ENCODE measurements at places on chromosomes 16 and 17. TPM values are rescaled to one million over a fixed set of nuclear protein-coding genes. Genes with fewer than 3 reads are reported as not detected.

DNA sequence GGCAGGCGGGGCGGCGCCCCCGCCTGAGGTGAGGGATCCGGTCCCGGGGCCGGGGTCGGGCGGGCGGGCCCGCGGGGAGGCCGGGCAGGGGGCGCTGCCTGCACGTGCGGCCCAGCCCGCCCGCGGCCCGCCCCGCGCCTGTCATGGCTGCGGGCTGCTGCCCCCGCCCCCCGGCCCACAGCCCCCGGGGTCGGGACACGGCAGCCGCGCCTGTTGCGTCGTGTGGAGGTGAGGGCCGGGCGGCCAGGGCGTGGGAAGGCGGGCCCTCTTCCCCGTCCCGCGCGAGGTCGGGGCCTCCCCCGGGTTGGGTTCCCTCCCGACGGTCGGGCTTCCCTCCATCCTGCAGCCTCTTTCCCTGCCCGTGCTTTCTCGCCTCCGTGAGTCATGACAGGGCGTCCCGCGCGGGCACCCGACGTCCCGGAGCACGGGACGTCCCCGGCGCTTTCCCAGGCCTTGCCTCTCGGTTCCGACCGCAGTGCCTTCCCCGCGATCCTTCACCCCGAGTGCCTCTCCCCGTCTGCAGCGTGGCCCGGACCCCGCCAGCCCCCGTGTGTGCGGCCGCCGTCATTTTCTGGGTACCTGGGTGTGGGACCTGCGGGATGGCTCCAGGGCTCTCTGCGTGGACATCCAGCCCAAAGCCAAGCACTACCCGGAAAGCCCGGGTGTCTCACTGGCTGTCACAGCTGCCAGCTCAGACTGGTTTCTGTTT is 76.7 kb downstream of the CHD9 start:
- DNase-seq = peak; percentile 90
- H3K36me3 ChIP-seq = no peaks in the 10 kb centered on the region
- peak overlapping the region; percentile 94 for H3K27ac ChIP-seq
- H3K4me3 ChIP-seq = peak overlapping the region; percentile 95

Gene PPL
- 5.7 TPM for total RNA-seq

DNA sequence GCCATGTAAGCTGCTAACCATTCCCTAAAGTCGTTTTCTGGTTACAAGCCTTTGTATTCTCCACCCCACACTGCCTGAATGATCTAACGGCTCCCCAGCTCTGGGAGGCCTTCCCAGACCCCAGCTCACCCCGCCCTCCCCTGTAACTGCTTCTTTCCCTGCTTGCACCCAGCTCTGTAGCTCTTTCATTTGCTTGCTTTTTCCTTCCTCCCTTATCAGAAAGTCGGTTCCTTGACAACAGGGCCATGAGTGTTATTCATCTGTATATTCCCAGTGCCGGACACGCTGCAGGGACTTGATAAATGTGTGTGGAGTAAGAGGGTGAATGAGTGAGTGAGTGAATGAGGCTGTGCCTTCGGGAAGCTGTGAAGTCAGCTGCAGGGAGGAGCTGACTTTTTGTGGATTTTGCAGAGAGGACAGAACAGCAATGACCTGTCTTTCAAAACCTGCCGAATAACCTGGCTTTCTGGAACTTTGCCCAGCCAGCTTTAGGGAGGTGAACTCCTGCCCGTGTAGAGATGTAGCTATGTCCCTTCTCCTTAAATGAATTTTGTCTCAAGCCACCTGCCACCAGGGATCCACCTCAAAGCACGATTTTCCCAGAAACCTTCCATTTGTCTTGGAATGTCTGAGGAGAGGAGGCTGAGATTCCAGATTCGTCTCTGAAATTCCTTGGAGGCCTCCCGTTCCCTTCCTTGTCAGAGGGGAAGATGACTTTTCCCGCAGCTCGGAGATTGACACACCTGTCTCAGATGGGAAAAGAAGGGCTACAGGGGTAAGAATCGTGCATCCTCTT is 20.0 kb upstream of the CACNG4 start:
- peaks cover 5% of the 10 kb centered on the region for H3K4me1 ChIP-seq
- H3K36me3 ChIP-seq = no peaks in the 10 kb centered on the region
- no peaks in the 10 kb centered on the region for H3K27me3 ChIP-seq
- DNase-seq = no peak
- H3K27ac ChIP-seq = no peak overlapping the region

Gene VPS35
- 29.9 TPM for total RNA-seq

Gene ITGA2B
- 0.08 TPM for total RNA-seq

Gene RNF43
- total RNA-seq = not detected

- DNase-seq = peak; percentile 28
- no peaks in the 10 kb centered on the region for H3K4me1 ChIP-seq
- H3K27me3 ChIP-seq = no peaks in the 10 kb centered on the region
- H3K36me3 ChIP-seq = no peaks in the 10 kb centered on the region
These were observed 85.5 kb upstream of the ZNF469 start for GRCh38 chr16:88297178-88297720.

- H3K36me3 ChIP-seq = no peaks in the 10 kb centered on the region
- no peak for DNase-seq
- no peak overlapping the region for H3K4me3 ChIP-seq
- H3K4me1 ChIP-seq = no peaks in the 10 kb centered on the region
- no peak overlapping the region for H3K27ac ChIP-seq
- no peaks in the 10 kb centered on the region for H3K27me3 ChIP-seq
These were observed 53.4 kb downstream of the HSD17B2 start for GRCh38 chr16:82088483-82088882.

GRCh38 chr17:42068979-42069378 is 18.6 kb upstream of the C17orf113 start:
- H3K27ac ChIP-seq = peak overlapping the region; percentile 80
- H3K36me3 ChIP-seq = no peaks in the 10 kb centered on the region
- H3K4me1 ChIP-seq = peaks cover 11% of the 10 kb centered on the region
- H3K27me3 ChIP-seq = no peaks in the 10 kb centered on the region
- H3K4me3 ChIP-seq = no peak overlapping the region
- no peak for DNase-seq

- DNase-seq = no peak
- no peaks in the 10 kb centered on the region for H3K4me1 ChIP-seq
- H3K27ac ChIP-seq = no peak overlapping the region
- H3K4me3 ChIP-seq = no peak overlapping the region
- H3K27me3 ChIP-seq = no peaks in the 10 kb centered on the region
These were observed 147.1 kb downstream of the TANC2 start for GRCh38 chr17:63113167-63113566.

DNA sequence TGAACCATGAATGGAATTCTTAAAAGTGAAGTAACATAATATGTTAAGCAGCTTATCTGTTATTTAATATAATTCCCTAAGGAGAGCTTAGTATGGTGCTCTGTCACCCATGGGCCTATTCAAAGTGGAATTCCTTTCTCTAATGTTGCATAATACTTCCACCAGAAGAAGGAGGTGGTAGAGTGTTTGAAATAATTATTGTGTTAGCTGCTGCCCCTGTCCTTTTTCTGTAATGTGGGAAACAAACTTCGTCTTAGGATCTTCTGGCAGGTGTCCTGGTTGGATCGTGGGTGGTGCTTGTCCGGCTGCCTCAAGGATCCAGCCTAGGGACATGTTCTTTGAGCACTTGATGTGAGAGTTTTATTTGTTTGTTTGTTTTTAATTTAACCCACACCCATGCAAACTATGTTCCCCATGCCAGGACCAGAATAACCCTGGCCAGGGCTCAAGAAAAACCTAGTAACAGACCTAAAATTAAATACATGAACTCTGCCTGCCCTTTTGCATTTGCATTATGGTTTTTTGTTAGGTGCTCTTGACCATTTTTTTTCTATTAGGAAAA is 46.1 kb downstream of the ZNRF1 start:
- peak overlapping the region; percentile 18 for H3K4me3 ChIP-seq
- peak overlapping the region; percentile 74 for H3K27ac ChIP-seq
- H3K27me3 ChIP-seq = no peaks in the 10 kb centered on the region
- peak; percentile 66 for DNase-seq
- H3K4me1 ChIP-seq = peaks cover 64% of the 10 kb centered on the region

DNA sequence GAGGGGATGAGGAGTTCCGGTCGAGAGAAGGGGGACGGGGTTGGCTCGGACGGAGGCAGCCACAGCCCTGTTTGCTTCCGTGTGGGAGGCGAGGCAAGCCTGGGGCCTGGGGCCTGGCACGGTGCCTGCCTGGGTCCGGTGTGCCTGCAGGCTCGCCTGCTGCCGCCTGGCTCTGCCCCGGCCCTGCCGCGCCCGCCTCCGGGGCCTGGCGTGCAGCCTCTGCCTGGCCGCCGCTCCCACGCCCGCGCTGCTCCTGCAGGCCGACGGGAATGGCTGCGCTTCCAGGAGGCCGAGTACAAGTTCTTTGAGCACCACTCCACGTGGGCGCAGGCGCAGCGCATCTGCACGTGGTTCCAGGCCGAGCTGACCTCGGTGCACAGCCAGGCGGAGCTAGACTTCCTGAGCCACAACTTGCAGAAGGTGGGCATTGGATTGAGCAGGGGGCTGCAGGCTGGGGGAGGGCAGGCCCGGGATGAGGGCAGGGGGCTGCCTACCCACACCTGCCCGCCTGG is 53.1 kb downstream of the MRC2 start:
- H3K4me3 ChIP-seq = no peak overlapping the region
- no peak for DNase-seq
- no peaks in the 10 kb centered on the region for H3K36me3 ChIP-seq

GRCh38 chr16:19073344-19073743 is 5.9 kb downstream of the COQ7 start:
- H3K27ac ChIP-seq = peak overlapping the region; percentile 60
- DNase-seq = no peak
- H3K27me3 ChIP-seq = no peaks in the 10 kb centered on the region
- H3K36me3 ChIP-seq = peaks cover 4% of the 10 kb centered on the region

GRCh38 chr17:42387661-42388380 is 421 bp downstream of the STAT3 start:
- no peaks in the 10 kb centered on the region for H3K36me3 ChIP-seq
- peak; percentile 77 for DNase-seq
- H3K4me3 ChIP-seq = peak overlapping the region; percentile 92
- H3K4me1 ChIP-seq = peaks cover 31% of the 10 kb centered on the region

DNA sequence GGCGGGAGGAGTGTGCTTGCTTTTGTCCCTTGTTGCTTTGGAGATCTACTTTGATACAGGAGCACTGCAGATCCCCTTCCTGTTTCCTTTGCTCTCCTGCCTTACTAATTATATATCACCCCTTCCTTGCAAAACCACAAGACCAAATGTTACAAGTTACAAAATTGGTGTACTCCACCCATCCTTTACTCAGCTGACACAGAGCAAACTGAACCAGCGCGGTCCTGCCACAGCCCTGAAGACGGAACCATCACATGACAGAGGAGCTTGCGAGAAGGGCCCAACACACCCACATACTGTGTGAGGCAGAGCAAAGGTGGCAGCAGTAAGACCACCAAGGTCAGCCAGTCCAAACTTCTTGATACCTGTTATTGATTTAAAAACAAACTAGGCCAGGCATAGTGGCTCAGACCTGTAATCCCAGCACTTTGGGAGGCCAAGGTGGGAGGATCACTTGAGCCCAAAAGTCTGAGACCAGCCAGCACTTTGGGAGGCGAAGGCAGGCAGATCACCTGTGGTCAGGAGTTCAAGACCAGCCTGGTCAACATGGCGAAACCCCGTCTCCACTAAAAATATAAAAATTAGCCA is 33.2 kb downstream of the CYTH1 start:
- DNase-seq = peak; percentile 45
- H3K4me1 ChIP-seq = peaks cover 64% of the 10 kb centered on the region
- no peaks in the 10 kb centered on the region for H3K27me3 ChIP-seq
- H3K27ac ChIP-seq = peak overlapping the region; percentile 47
- H3K36me3 ChIP-seq = no peaks in the 10 kb centered on the region

- no peaks in the 10 kb centered on the region for H3K36me3 ChIP-seq
- no peaks in the 10 kb centered on the region for H3K27me3 ChIP-seq
These were observed at the start of gene ACSM3 for GRCh38 chr16:20763461-20764232. Gene ACSM3 (plus strand): TSS chr16:20764014. CDS start chr16:20770035, 6,021 bp downstream.

DNA sequence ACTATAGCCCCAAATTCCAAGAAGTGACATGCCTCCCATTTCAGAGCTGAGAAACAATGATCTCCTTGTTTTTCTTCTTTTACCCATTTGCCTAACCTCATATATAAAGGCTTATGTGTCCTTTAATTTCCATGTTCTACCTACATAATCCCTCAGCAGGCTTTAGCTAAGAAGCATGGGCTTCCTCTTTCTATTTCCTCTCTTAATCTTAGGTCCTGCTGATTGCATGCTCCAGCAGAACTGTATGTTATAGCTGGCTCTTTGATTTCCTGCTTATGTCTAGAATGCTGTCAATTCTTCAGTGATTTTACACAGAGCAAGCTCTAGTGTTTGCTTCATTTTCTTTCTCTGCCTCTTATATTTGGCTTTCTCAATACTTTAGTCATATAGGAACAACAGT is 151.7 kb upstream of the COX10 start:
- no peaks in the 10 kb centered on the region for H3K36me3 ChIP-seq
- no peak for DNase-seq
- H3K27ac ChIP-seq = no peak overlapping the region

GRCh38 chr16:75019007-75019406 is 20.2 kb downstream of the ZNRF1 start:
- peaks cover 14% of the 10 kb centered on the region for H3K4me1 ChIP-seq
- DNase-seq = no peak
- no peak overlapping the region for H3K27ac ChIP-seq
- H3K4me3 ChIP-seq = no peak overlapping the region
- no peaks in the 10 kb centered on the region for H3K36me3 ChIP-seq
- H3K27me3 ChIP-seq = no peaks in the 10 kb centered on the region

Gene CDH11
- total RNA-seq = 3.2 TPM

GRCh38 chr16:58503166-58503862 is 3.4 kb downstream of the NDRG4 start:
- DNase-seq = no peak
- peaks cover 14% of the 10 kb centered on the region for H3K27me3 ChIP-seq
- no peak overlapping the region for H3K4me3 ChIP-seq
- no peak overlapping the region for H3K27ac ChIP-seq

Gene CCL1
- not detected for total RNA-seq

GRCh38 chr16:6892966-6893365 is 439.7 kb upstream of the RBFOX1 start:
- no peak overlapping the region for H3K27ac ChIP-seq
- DNase-seq = no peak
- no peak overlapping the region for H3K4me3 ChIP-seq
- no peaks in the 10 kb centered on the region for H3K27me3 ChIP-seq

DNA sequence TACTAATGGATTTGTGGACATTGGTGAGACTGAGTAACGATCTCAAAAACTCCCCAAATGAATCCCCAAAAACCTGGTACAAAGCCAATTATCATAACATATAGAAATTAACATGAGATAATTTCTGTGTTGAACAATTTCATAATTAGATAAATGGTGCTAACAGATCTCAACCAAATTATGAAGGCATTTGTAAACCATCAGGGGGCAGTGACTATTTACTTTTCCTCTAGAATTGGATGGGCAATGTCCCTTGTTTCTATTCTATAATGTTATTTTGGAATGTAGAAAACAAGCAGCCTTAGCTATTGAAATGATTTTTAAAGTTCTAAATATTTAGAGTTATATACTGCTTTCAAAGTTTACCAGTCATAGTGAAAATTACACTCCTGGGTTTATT is 57.8 kb downstream of the MYH10 start:
- no peak overlapping the region for H3K27ac ChIP-seq
- H3K4me1 ChIP-seq = no peaks in the 10 kb centered on the region
- no peaks in the 10 kb centered on the region for H3K27me3 ChIP-seq
- DNase-seq = no peak
